ENCODE measurements at places on chromosomes 16 and 17.

- ATAC-seq, result no peak
Measured at GRCh38 chr16:7689234-7689633, 356.6 kb downstream of the RBFOX1 start.

DNA sequence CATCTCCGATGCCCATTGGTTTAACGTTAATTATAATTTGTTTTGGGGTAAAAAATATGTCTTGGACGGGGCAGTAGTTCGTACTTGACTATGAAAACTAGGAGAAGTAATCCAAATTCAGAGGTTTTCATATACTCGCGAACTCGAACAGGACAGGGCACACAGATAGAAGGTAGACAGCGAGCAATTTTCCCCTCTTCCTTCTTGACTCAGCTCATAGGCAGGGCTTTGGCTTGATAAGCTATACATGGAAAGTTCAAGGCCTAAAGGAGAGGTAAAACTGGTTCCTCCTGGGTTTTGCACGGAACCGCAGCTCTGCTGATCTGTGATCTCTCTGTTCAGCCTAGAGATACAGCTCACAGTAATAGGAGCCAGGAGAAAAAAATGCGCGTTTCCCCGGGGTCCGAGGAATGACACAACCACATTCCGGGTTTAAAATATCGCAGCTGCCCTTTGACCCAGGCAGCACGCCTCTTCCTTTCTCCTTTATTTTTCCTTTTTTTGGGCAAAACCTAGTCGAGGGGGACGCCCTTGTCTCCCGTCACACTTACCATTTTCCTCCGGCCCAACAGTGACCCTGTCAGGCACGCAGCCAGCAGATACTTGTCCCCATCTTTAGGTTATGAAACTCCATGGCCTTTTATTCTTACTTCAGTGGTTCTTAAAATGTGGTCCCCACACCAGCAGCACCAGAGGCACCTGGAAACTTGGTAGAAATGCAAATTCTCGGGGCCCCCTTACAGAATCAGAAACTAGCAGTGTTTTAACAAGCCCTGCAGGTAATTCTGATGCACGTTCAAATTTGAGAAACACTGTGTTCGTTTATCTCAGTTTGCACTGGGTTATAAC is 1.7 kb upstream of the LASP1 start:
- ATAC-seq, result no peak

DNA sequence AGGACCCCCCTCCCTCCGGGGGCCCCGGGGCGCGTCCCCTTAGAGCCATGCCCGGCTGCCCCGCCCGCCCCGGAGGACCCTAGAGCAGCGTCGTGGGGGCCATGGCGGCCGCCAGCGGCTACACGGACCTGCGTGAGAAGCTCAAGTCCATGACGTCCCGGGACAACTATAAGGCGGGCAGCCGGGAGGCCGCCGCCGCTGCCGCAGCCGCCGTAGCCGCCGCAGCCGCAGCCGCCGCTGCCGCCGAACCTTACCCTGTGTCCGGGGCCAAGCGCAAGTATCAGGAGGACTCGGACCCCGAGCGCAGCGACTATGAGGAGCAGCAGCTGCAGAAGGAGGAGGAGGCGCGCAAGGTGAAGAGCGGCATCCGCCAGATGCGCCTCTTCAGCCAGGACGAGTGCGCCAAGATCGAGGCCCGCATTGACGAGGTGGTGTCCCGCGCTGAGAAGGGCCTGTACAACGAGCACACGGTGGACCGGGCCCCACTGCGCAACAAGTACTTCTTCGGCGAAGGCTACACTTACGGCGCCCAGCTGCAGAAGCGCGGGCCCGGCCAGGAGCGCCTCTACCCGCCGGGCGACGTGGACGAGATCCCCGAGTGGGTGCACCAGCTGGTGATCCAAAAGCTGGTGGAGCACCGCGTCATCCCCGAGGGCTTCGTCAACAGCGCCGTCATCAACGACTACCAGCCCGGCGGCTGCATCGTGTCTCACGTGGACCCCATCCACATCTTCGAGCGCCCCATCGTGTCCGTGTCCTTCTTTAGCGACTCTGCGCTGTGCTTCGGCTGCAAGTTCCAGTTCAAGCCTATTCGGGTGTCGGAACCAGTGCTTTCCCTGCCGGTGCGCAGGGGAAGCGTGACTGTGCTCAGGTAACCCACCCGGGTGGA is 759 bp downstream of the ALKBH5 start:
- ATAC-seq, result peak; percentile 2

- no peak for ATAC-seq
Measured at GRCh38 chr17:35653619-35654361, 66.7 kb downstream of the AP2B1 start.

DNA sequence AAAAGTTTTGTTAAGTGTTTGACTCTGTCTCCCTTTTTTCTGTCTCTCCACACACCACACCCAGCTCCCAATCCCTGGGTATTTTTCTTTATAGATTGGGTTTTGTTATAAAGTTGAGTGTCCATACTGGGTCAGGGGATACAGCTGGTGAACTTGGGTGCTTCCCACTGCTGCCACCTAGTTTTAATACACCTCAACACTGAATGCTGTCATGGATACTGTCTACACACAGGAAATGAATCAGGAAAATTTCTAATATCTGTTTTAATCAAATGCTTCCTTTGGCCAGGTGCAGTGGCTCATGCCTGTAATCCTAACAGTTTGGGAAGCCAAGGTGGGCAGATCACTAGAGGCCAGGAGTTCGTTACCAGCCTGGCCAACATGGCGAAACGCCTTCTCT is 5.3 kb upstream of the TAOK1 start:
- ATAC-seq, result peak; percentile 35

- ATAC-seq, result no peak
Measured at GRCh38 chr16:83247767-83248372, 559.9 kb upstream of the HSBP1 start.

GRCh38 chr17:48611681-48612455 is 1.1 kb upstream of the HOXB7 start:
- ATAC-seq, result no peak

GRCh38 chr17:40317345-40317873 is 8.4 kb downstream of the RARA start:
- ATAC-seq, result peak; percentile 3

- ATAC-seq, result peak; percentile 67
Measured at GRCh38 chr16:53509906-53510703, 7.1 kb upstream of the AKTIP start.

- ATAC-seq, result peak; percentile 45
Measured at GRCh38 chr17:8060274-8060673, 21.4 kb downstream of the ALOX15B start.

DNA sequence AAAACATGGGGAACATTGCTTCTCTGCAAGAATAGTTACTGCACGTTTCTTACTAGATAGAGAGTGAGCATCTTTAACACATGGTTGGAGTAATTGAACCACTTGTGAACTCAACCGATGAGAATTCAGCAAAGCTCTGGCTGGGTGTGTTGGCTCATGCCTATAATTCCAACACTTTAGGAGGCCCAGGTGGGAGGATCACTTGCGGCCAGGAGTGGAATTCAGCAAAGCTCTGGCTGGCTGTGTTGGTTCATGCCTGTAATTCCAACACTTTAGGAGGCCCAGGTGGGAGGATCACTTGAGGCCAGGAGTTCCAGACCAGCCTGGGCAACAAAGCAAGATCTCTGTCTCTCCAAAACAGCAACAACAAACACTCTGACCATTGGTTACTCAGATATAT is 865.9 kb downstream of the KCNJ2 start:
- ATAC-seq, result no peak

DNA sequence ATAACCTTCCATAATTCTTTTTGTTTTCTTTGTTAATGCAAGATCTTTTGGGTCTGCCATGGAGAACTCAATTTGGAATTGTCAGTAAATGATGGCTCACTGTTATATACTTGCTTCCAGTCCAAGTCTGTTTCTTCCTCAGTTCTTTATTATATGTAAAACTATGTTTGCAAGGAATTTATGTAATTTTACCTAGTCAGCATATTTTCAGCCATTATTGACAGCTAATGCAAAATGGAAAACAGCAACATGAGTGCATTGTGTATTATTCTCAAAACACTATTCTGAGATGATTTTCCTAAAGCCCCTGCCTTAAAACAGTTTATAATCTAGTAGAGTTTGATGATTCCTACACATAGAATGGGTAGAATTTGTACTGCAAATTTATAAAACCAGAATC is 167.5 kb downstream of the TANC2 start:
- no peak for ATAC-seq

GRCh38 chr16:60811051-60811608 is 1225.1 kb downstream of the CDH8 start:
- ATAC-seq, result no peak

DNA sequence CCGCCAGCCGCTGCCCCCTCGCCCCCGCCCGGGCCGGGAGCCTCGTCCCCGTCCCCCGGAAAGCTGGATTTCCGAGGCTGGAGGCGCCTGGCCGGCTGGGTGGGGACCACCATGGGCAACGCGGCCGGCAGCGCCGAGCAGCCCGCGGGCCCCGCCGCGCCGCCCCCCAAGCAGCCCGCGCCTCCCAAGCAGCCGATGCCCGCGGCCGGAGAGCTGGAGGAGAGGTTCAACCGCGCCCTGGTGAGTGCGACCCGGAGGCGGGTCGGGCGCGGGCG is 266 bp downstream of the FMNL1 start:
- no peak for ATAC-seq

DNA sequence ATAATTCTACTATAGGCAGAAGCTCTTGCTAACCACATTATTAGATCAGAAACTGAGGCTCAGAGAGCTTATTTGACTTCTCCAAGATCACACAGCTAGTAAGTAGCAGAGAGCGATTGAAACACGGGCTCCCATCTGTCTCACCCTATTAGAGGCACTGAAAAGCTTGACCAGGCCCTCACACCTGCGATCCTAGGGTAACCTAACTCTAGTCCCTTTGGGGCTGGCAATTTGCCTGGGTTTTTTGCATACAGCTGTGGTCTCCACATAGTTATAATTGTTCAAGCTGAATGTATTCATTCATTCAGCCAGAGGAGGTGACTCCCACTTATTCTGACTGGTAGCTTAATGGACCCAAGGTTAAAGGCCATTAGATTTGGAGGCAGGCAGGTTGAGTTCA is 121.2 kb downstream of the ANKFN1 start:
- no peak for ATAC-seq

DNA sequence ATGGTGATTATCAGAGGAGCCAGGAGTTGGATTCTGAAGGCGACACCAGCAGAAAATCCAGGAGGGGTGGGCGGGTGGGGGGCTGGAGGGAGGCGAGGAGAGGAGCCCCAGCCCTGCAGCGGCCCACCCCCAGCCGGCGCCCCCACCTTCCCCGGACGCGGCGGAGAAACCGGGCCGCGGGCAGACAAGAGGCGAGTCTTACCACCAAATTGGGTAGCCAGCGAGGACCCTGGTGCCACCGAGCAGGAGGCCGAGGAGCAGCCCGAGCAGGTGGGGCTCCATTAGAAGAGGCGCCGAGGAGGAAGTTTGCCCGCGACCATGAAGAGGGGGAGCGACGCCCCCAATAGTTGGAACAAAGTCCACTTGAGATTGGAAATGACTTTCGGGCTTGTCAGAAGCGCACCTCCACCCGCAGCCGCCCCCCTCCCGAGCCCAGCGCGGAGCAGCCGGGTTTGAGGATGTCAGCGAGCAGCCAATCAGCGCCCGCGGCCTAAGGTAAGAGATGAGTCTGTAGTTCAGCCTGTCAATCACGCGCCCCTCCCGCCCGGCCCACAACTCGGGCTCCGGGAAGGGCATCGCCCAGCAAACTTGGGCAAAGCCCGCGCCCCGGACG is at the start of gene WNT3:
TSS of gene WNT3 (minus strand) at position 377 of the 613 bp plus-strand sequence. CDS start at position 282, 95 bp downstream.
- ATAC-seq, result no peak

GRCh38 chr17:42744283-42744805 is 496 bp downstream of the EZH1 start:
- ATAC-seq, result peak; percentile 81

DNA sequence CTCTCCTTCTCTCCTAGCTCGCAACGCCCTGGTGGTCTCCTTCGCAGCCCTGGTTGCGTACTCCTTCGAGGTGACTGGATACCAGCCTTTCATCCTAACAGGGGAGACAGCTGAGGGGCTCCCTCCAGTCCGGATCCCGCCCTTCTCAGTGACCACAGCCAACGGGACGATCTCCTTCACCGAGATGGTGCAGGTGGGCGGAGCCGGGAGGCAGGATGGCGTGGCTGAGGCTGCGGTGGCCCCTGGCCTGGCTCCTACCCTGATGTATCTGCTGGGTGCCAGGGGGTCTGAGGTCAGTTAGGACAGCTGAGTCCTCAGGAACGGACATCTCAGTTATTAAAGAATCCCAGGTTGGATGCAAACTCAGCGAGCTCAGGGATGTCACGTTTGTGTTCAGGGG is 16.7 kb downstream of the SLC26A11 start:
- no peak for ATAC-seq

- no peak for ATAC-seq
Measured at GRCh38 chr17:3036800-3037199, 26.6 kb downstream of the OR1D5 start.

DNA sequence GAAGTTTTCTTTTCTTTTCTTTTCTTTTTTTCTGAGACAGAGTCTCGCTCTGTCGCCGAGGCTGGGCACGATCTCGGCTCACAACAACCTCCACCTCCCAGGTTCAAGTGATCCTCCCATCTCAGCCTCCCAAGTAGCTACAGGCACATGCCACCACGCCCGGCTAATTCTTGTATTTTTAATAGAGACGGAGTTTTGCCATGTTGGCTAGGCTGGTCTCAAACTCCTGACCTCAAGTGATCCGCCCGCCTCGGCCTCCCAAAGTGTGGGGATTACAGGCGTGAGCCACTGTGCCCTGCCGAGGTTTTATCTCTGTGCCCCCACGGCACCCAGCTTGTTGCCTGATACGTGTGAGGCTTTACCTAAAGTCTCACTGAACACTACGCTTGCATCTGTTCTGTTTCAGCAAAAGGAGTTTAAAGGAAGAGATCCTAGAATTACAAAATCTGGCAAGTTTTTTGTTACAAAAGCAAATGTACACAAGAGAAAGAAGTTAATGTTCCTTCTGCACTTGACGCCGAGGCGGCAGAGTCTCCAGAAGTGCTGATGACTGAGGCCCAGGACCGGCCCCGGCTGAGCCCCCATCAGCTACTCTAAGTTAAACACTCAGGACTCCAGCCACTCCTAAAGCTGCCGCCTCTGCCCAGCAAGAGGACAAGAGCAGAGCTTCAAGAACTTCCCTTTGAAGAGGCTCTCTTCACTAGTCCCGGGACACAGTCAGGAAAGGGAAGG is 9.2 kb downstream of the ABCA3 start:
- no peak for ATAC-seq

DNA sequence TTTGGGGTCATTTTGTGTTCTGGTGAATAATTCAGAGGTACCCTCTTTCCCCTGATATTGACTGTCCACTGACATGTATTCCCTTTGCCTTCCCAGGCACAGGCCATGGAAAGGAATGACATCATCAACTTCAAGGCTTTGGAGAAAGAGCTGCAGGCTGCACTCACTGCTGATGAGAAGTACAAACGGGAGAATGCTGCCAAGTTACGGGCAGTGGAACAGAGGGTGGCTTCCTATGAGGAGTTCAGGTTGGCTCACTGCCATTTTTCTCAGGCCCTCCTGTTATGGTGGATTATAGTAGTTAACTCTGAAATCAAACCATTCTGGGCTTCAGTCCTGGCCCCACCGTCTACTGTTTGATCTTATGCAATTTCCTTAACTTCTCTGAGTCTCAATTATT is 1.6 kb upstream of the EFTUD2 start:
- ATAC-seq, result peak; percentile 11

All from esophagus mucosa (tissue), 1 donor.